ENCODE measurements at places on chromosomes 13 and 19.

GRCh38 chr19:50401605-50402450 is 16.9 kb upstream of the SPIB start:
- no peak for DNase-seq

DNA sequence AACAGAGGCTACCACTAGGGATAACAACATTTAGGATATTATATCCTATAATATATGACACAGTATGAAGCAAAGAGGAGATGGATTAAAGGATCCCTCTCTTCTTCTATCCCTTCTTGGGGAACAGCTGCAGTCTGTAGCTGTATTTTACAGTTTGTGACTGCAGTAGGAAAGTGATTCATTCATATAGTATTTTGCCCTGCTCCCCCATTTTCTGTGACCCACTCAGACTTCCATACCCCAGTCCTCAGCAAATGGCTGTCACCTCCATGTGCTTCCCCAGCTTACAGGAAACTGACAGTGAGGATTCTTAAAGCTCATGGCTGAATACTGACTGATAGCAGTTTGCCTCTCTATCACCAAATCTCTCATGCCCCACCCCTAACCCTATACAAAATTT is 27.5 kb downstream of the MICU2 start:
- DNase-seq, result no peak

GRCh38 chr13:29266756-29267733 is 328.4 kb downstream of the SLC7A1 start:
- DNase-seq, result no peak

DNA sequence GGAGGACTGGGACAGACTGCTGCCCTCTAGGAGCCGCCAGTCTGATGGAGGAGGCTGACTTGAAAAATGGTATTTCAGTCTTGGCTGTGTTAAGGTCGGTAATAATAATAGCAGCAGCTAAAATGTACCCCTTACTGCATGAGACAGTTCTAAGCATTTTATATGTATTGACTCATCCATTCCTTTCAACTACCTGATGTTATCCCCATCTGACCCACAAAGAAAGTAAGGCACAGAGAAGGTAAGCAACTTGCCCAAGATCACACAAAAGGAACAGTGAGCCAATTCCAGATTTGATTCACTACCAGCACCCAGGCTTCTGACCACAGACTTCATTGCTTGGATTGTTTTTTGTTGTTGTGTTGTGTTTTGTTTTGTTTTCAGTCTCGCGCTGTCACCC is 4.0 kb downstream of the NCAN start:
- DNase-seq, result no peak

GRCh38 chr19:51186323-51186722 is 38.6 kb upstream of the CD33 start:
- DNase-seq, result no peak

GRCh38 chr19:48926909-48927308 is 6.6 kb upstream of the DHDH start:
- peak; percentile 96 for DNase-seq

DNA sequence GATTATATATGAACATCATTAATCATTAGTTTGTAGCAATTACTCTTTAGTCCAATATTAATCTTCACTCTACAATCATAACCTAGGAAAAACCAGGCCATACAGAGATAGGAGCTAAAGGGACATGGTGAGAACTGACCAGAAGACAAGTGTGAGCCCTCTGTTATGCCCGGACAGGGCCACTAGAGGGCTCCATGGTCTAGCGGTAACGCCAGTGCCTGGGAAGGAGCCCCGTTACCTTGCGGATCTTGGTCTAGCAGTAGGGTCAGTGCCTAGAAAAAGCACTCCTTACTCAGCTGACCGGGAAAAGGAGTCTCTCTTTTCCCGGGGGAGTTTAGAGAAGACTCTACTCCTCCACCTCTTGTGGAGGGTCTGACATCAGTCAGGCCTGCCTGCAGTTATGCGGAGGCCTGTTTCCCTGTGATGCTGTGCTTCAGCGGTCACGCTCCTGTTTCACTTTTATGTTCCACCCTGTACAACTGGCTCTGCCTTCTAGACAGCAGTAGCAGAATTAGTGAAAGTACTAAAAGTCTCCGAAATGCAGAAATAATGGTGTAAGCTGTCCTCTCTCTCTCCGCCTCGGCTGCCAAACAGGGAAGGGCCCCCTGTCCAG is 13.8 kb downstream of the OR7D4 start:
- peak; percentile 72 for DNase-seq

- DNase-seq, result no peak
These were observed 136.5 kb downstream of the RAP2A start for GRCh38 chr13:97570442-97570841.

GRCh38 chr13:36297366-36298338 is at the start of gene CCDC169:
CCDC169 (minus strand) TSS chr13:36297814; CDS start chr13:36297719, 95 bp downstream.
- peak; percentile 80 for DNase-seq

GRCh38 chr19:29845574-29846176 is 33.9 kb downstream of the CCNE1 start:
- peak; percentile 78 for DNase-seq

- DNase-seq, result no peak
These were observed 52.0 kb downstream of the DPF1 start for GRCh38 chr19:38172001-38172400.

DNA sequence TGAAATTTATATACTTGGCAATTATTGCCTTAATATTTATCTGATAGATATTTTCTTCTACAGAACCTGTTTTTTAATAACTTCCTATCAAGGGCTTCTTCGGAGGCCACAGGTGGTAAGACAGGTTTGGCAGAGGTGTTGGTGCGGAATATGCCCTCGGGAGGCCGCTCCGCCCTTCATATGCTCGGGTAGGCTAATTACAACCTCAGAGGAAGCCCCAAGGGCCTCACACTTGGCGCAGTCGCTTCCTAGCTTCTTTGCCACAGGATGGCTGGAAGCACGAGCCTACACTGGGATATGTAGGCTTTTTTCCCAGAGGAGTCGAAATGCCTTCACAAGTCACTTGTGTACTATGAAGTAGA is 68.8 kb downstream of the LMO7 start:
- no peak for DNase-seq

GRCh38 chr13:110464556-110465333 is 96.8 kb downstream of the RAB20 start:
- no peak for DNase-seq

DNA sequence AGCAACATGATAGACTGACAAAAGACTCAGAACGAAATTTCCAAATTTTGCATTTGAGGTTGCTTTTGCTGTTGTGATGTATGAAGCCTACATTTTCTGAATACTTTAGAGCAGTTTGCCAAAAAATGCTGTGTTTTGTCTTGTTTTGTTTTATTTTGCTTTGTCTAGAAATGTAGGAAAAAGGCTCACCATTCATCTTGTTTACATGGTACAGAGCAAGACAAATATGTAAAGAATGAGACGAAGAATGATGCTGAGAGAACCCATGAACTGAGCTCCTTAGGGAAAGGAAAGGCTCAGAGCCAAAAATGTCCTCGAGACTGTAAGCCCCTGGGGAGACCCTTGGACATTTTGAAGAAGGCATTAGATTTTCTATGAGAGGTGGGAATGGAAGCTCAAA is 6.8 kb upstream of the SPART start:
- DNase-seq, result no peak

DNA sequence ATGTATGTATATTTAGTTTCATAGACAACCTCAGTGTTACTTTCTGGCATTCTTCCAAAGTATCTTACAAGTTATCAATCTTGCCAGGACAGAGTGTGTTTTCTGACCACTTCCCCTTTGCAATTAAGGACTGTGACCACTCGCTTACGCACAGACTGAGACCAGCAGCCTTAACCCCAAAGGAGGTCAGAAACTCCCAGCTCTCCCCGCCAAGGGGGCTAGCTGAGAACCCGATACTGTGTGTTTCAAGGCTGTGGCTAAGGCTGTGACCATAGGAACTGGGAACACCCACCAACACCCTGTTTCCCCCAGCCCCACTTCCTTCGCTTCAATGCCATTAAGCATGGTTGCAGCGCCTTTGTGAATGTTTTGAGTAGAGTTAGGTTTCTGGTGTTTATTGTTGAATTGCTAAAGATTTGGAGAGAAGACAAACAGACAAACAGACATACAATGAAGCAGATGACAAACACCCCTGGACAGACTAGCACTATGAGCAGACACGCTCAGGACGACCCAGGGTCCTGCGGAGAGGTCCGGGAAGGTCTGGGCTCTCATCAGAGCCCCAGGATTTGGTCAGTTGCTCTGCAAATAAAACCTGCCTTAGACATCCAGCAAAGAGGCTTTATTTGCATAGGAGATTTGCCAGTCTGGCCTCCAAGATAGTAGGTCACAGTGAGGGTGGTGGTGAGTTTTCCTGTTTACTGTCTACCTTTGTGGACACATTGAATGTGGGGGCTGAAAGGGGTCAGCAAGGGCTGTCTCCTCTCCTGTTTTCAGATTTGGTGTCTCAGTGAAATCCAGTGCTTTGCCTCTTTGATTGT is 25.0 kb upstream of the TNFSF11 start:
- DNase-seq, result peak; percentile 80

DNA sequence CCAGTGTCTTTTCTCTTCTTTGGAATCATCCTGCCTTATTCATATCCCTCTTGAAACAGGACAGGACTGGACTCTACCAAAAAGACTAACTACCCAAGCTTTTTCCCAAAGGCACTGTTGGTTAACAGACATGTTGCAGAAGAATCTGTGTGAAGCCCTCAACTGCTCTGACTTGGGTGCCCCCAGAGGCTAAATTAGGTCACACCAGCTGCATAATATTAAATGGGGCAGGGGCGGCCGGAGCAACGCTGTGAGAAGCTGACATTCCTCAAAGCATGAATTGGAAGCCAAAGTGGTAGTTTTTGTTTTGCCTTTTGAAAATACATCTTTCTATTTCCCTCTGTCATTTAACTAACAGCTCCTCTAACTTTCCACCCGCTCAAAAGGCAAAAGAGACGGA is 185.9 kb downstream of the LHFPL6 start:
- DNase-seq, result no peak

Measured in suppressor macrophage treated with lipopolysaccharide for 1 hour (primary cell).